ENCODE measurements at places on chromosomes 6 and 20.

- no peak for DNase-seq
These were observed 163.7 kb downstream of the CDH26 start for GRCh38 chr20:60121903-60122302.

GRCh38 chr20:64142590-64142989, 21.7 kb upstream of the MYT1 start:
- no peak for DNase-seq

GRCh38 chr20:37259865-37260264, 1.7 kb downstream of the GHRH start:
- DNase-seq = no peak

DNA sequence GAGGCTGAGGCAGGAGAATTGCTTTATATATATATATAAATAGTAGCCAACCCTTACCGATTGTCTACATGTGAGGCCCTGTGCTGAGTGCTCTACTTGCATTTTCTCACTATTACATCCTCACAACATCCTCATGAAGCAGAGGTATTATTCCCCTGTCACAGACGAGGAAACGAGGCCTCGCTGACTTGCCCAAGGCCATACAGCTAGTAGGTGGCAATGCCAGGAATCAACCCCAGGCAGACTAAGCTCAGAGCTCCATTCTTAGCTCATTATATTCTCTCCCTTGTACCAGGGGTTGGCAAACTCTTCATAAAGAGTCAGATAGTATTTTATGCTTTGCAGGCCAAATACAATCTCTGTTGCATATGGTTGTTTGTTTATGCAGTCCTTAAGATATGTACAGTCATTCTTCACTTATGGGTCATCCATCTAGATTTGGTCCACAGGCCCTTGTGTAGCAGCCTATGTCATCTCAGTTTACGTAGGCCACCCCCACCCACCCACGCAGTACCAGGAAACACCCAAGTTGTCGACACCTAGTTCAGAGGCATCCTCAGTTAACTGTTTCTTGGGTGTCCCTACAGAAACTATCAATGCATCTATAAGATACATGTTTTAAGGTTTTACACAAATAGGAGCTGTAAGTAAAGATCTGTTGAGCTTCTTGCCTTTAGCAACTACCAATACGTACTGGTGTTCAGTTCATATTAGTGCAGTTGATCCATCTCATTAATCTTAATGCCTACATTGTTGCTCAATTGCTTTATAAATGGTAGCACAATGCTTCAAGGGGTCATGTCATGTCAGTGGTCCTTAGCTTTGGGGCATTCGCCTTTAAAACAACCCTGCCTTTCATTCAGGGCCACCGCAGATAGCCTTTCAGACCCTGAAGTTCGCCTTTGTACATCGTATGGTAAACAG, 3.0 kb downstream of the CASS4 start:
- DNase-seq = no peak

DNA sequence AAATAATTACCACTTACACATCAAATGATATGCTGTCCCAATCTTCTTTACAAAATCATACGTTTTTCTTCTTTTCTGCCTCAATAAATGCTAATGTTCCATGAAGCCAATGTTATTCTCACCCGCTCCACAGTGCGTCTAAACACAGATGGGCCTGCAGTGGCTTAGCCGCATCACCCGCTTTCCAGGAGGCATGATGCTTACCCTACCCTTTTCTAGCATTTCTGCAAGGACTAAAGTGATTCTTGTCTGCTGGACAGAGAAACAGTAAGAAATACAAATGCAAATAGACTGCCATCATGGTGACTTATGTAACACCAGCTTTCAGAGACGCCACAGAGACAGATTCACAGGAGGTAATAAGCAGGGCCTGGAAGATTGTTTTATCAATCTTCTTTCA, 104.4 kb downstream of the RNASET2 start:
- no peak for DNase-seq

- no peak for DNase-seq
These were observed 3.5 kb downstream of the TUBB1 start for GRCh38 chr20:59022754-59023153.

- no peak for DNase-seq
These were observed 97.9 kb upstream of the SULF2 start for GRCh38 chr20:47883186-47883585.

DNA sequence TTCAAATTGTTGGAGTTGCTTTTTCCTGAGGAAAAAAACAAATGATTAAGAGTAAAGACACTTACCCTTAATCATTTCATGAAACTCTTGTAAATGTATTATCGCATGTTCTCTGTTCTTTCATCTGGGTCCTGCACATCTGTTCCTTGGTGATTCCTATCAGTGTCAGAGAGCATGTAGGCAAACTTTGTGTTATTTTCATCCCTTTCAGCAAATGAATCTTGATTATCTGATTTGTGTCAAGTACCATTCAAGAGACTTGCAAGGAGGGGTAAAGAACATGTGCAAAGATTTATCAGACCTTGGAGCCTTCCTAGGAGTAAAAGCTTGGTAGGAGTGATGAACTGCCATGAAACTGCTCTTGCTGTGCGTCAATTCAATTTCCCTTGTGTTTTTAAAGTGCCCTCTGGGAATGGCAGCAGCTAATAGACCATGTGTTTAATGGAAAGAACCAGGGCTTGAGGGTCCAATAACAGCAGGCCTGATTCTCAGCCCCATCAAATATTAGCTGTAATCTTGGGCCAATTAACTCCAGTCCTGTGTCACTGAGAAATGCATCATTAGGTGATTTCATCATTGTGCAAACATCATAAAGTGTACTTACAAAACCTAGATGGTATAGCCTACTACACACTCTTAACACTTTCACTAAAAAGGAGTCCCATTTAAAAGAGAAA, 118.9 kb upstream of the CEP85L start:
- peak; percentile 53 for DNase-seq

GRCh38 chr20:14673164-14673563, 335.8 kb upstream of the FLRT3 start:
- peak; percentile 87 for DNase-seq

DNA sequence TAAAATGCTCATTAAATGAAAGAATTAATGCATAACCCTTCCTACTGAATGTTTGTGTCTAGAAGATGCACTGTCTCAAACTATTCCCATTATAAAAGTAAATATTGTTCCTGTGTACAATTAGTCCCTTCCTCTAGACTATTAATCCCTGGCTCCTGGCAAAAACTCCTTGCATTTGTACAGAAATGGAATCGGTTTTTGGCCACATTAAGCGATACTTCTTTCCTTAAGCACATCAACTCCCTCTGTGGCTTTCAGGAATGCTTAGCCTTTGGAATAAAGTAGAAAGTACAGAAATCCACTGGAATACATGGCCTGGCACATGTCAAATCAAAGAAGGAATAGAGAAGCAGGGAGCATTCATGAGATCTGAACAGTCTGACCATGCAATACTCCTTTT, 179.8 kb downstream of the GMPR start:
- peak; percentile 66 for DNase-seq

- no peak for DNase-seq
These were observed 18.5 kb upstream of the PRSS16 start for GRCh38 chr6:27228963-27229477.

DNA sequence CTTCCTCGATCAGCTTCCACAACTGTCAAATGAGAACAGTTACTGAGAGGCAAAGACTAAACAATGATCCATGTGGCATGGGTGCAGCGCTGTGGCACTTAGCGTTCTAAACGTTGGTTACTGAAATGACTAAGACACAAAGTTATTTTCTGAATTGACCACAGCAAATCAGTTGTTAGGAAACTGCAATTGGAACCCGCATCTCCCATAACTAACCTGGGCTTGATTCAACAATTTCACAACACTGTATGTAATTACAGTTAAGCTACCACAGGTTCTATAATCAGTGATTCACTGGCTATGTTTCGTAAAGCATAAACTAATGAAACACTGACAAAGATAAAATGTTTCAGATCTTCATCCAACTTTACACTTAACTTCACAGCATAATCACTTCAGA, 12.5 kb downstream of the WDR27 start:
- DNase-seq = no peak

- no peak for DNase-seq
These were observed 68.1 kb upstream of the SNRPB2 start for GRCh38 chr20:16661756-16662155.

- no peak for DNase-seq
These were observed 43.0 kb upstream of the CD83 start for GRCh38 chr6:14074476-14075094.

DNA sequence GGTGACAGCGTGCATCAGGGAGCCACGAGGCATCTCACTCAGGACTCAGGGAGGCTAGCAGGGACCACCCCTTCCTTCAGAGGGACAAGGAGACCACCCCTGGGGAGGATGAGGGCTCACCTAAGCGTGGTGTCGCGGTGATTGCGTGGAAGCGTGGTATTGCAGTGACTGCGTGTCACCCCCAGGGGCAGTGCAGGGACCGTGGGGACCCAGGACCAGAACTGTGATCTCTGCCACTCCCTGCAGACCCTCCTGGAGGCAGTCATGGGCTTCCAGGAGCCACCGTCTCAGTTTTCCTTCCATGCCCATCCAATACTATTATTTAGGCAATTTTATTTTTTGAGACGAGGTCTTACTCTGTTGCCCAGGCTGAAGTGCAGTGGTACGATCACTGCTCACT, 147.1 kb downstream of the TAF4 start:
- no peak for DNase-seq

- DNase-seq = peak; percentile 62
These were observed 19.4 kb upstream of the TUBB2A start for GRCh38 chr6:3176562-3177355.

DNA sequence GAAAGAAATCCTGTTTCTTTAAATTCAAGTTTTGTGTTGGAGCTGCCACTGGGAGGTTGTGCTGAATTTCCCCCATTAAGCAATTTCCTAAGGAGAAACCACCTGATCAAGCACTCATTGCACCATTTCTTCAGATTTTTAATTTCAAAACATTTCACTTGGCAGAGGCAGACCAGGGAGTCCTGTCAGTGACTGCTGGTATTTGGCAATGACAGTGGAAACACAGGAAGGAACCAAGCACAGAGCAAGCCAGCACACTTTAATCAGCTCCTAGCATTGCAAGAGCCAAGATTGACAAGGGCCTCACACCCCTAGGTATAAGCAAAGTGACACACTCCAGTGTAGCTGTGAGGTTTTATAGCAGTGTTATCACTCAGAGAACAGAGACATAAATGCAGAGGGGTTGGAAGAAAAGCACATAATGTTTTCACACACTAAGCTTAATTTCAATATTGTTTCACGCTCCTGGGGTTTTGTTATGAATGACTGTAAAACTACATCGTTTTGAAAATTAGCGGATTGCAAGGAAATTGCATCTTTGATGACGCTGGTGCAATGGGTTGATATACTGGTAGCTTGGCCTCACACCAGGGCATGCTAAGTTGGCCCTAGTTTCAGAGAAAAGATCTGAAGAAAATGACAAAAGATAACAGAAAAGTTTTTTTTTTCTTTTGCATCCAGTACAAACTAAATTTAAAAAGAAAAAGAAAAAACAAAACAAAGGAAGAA, 768.4 kb downstream of the TFAP2A start:
- DNase-seq = peak; percentile 15

DNA sequence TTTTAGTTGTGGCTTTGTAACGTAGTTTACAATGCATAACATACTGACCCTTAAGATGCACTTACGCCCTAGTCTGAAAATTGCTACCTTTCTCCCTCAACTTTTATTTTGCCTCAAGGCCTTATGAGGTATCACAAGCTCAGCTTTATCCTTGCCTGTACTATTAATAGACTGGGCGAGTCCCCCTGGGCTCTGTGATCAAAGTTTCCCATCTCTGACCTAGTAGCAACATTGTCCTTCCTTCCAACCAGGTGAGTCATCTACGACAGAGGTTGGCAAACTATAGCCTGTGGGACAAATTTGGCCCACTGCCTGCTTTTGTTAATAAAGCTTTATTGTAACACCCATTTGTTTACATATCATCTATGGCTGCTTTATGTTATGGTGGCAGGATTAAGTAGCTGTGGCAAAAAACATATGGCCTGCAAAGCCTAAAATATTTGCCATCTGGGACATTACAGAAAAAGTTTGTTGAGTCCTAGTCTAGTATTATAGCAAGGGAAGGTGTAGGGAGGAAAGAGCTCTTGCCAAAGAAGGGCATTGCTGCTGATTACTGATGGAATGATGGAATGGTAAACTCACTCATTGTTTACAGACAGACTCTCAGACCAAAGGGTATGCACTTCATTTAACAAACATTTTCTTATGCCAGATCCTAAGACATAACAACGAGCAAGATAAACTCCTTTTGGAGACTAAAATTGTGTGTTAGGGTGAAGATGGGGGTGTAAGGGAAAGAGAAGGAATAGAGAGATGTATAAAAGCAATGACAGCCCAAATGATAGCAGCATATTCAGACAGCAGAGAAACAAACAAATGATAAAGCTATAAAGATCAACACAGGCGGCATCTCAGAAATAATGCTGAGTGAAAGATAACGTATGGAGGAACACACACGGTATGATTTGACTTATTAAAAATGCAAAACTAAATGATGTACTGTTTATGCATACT, 74.2 kb downstream of the SLC22A23 start:
- no peak for DNase-seq

GRCh38 chr6:43838276-43839036, 68.4 kb downstream of the VEGFA start:
- peak; percentile 63 for DNase-seq

DNA sequence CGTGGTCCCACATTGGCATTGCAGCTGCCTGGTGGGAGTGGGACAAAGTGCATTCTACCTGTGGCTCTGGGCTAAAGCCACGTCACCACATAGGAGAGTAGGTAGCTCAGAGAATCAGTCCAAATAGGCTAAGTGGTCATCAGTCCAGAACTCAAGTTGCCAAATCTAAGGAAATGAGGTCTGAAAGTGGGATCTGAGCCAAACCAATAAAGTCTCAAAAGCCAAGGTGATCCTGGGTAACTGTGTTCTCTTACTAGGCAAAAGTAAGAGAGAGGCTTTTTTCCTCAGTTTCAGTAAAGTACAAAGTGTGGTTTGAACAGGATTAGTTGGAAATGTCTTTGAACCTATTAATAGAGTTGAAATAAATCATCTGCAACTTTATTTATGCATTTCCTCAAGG, 68.6 kb upstream of the CNKSR3 start:
- DNase-seq = no peak

- no peak for DNase-seq
These were observed 30.1 kb downstream of the CDS2 start for GRCh38 chr20:5156675-5157448.

- DNase-seq = no peak
These were observed 125.5 kb downstream of the MAP3K7 start for GRCh38 chr6:90461383-90461782.

DNA sequence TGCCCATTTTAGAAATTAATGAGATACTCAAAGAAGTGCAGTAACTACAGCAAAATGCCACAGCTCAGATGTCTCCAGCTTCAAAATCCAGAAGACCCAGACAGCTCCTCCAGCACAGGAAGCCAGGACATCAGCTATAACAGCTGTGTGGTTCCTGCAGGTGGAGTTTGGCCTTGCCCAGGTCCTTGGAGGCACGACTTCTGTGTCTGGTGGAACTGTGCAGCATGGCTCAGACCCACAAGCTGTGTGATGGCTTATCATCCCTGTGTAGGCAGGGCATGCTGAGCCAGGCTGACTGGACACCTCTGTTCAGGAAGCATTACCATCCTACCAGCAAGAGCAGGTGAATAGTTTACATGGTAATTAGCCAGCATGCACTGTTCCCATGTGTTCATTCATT, 26.5 kb upstream of the CD93 start:
- DNase-seq = no peak

All from umbilical cord (tissue), 2 donors.